NCI-H524 treated with DMSO at 0.1 percent for 48 hours (cell line): ENCODE measurements at places on chromosomes 16 and 17.

GRCh38 chr17:40551879-40552768, 13.1 kb downstream of the CCR7 start:
- no peak for DNase-seq

- DNase-seq, result no peak
These were observed 179.9 kb downstream of the SEC14L1 start for GRCh38 chr17:77320485-77321256.

GRCh38 chr17:82536512-82537201, 17.1 kb downstream of the FOXK2 start:
- DNase-seq, result no peak

- DNase-seq, result no peak
These were observed 2.0 kb downstream of the SOCS3 start for GRCh38 chr17:78357672-78358537.

GRCh38 chr16:75931043-75931442, 204.8 kb upstream of the CPHXL start:
- DNase-seq, result no peak

GRCh38 chr16:81547194-81547938, 102.8 kb downstream of the CMIP start:
- DNase-seq, result no peak

DNA sequence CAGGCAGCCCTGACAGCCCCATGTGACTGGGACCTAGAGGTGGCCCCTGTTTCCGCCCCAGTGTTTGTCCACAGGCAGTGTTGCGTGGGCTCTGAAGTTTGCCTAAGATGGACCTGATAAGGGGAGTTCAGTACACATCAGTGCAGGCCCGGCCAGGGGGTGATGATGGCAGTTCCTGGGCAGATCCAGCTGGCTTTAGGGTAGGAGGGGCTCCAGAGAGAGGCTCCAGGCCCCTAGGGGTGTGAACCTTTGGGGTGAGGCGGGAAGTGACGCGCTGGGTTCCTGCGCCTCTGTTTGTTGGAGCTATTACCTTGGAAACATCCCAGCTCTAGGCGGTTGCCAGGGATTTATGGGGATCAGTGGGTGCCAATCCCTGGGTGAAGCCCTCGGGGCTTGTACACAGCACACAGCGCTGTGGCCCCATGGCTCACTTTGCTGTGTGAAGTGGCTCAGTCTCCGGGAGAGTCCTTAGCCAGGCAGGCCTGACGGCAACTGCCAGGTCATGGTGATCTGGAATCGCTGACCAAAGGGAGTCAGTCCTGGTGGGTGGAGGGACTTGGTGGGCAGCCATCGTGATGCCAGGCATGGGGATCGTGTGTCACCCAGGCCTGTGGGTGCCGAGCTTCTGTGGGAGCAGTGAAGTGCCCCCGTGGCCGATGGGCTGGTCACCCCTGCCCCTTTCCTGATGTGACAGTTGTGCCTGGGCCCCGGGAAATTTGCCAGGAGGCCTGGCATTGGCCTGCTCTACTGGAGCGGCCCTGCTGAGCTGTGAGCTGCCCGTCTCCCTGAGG, 146.1 kb downstream of the SEC14L1 start:
- no peak for DNase-seq

- DNase-seq, result no peak
These were observed 202.3 kb upstream of the CIBAR2 start for GRCh38 chr16:85314512-85314971.

GRCh38 chr16:14041164-14041563, 30.0 kb upstream of the MRTFB start:
- no peak for DNase-seq

DNA sequence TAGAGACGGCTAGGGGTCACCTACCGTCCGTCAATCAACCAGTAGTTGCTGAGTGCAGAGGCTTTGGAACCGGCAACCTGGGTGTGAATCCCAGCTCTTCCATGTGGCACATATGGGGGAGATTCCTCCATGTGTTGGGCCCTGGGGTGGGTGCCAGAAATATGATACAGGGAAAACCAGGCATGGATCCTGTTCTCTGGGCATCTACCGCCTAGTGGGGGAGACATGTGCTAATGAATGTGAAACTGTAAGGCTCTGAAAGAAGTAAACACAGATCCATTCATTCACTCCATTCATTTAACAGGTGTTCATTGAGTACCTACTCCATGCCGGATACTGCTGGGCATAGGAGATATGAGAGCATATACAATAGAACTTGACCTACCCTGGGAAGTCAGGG, 39.5 kb upstream of the SDK2 start:
- DNase-seq, result no peak

DNA sequence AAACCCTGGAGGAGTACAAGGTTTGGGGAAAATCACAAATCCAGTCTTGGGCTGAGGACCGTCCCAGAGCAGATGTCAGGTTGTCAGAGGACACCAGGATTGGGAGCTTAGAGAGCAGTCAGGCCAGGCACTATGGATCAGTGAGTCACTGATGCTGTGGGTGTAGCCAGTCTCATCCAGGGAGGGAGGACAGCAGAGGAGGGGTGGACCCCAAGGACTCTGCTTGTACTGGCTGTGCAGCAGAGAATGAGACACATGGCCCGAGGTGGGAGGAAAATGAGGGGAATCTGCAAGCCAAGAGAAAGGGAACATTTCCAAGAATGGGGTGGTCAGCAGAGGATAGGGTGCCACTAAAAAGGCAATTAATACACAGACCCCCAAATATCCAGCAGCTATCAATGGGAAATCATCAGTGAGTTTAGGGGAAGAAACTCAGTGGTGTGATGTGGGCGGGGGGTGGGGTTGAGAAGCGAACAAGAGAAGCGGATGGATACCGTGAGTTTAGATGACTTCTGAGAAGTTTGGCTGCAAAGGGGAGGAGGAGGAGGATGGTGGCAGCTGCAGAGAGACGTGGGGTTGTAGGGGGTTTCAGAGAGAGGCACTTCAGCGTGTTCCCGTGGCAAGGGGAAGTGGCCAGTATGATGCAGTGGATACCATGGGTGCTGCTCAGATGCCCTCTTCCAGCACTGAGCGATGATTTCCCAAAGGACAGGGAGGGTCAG, 43.9 kb downstream of the ARHGAP27 start:
- DNase-seq, result no peak

- no peak for DNase-seq
These were observed 8.8 kb upstream of the SUMO2 start for GRCh38 chr17:75191584-75191983.

DNA sequence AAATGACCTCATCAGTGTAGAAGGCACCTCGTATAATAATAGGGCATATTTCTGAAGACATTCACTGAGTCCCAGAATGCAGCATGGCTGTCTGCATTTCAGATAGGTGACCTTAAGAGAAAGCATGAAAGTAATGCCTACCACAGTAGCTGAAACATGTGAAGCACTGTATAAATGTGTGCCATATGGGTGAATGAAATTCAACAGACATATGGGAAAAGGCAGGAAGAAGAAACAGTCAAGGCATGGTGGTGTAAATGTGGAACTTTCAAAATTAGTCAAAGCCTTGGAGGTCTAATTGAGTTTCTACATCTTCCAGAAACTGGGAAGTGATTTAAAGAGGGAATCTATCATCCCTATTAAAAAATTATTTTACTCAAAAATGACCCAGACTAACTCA, 698.2 kb upstream of the GOT2 start:
- DNase-seq, result no peak

DNA sequence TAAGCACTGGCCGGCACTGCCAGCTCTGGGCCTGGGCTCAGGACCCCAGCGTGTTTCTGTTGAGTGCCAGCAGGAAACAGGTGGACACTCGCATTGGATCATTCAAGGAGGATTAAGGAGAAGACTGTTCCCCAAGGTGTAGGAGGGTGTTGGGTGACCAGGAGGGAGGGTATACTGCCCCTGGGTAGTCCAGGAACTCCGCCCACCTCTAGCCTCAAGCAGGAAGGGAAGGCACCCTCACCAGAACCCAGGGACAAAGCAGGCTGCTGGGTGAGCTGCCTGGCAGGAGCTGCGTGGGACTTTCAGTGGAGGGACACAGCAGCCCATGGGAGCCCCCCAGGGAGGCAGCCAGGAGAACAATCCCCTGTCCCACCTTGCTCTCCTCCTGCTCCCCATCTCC, 7.7 kb upstream of the RAB37 start:
- no peak for DNase-seq

GRCh38 chr16:88478889-88479792, 26.1 kb downstream of the ZFPM1 start:
- no peak for DNase-seq

DNA sequence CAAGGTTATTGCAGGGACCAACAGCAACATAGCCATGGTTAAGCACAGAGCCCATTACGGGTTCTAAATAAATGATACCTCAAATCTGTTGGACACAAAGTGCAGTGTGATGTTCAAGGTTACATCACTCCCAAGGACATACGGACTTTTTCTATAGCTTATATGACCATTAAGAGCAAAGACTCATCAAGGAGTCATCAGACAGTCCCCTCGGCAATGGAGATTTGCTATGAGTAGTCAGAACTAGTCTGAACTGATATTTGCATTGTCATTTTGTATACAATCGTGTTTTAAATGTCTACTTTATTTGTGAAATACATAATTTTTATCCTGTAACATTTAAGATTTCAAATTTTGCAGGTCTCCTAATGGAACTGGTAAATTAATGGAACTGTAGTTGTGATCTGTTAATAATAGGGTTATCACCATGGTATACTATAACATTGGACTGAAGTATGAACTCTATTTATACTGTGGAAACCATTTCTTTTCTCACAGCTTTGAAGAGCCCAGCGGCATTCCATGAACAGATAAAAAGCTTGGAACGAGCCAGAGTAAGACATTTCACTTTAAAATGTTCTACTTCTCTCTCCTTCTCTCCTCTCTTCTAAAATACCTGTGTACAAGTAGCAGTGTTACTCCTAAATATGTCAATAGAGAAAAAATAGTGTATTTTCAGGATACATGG, 140.9 kb downstream of the MRTFB start:
- DNase-seq, result no peak

- no peak for DNase-seq
These were observed 468.6 kb upstream of the CCL2 start for GRCh38 chr17:33786478-33786877.

GRCh38 chr16:4623593-4623992, 1.0 kb upstream of the MGRN1 start:
- no peak for DNase-seq

DNA sequence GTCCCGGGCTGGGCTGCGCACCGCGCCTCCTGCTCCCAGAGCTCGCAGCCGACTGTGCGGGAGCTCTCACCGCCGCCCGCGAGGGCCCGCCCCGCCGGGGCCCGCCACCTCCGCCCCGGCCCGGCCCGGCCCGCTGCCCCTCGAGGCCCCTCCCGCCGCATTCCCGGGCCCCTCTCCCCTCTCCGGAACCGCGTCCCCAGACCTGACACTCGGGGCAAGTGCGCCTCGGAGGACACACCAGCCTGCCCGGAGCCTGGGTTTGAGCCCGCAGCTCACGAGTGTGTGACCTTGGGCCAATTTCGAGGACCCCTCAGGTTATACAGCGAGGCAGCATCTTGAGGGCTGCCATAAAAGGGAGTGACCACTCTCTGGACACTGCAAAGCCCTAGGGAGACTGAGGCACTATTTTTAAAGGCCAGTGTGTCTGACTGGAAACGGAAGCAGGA, 2.0 kb upstream of the GRIN2C start:
- DNase-seq, result no peak

DNA sequence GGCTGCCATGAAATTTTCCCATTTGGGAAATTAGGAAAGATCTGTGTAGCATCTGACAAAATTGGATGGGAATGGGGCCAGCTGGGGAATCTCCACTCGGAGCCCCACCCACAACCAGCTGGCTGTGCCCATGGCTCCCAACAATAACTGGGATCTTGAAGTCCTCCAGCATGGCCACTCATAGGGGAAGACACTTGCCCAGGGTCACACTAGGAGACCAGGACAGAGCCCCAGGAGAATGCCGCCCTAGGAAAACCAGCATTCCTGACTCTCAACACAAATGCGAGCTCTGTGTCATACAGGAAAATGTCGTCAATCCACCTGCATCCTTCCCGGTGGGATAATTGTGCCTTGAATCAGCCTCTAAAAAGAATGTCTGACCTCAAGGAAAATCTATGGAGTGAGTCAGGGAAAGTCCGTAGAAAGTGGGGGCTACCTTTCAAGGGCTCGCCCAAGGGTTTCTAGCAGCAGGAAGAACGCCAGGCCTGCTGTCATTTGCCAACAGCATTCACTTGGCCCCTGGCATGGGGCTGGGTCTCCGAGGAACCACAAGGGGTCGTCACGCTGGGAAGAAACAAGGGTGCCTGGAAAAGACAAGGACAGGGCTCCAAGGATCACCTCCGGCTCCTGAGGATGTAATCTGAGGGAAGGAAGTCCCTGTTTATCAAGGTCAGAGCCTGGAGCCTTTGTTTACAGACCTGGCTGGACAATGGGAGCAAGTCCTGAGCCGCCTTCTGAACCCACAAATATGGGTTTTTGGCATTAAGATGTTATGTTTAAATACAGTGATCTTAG, 15.9 kb downstream of the CDH5 start:
- no peak for DNase-seq

GRCh38 chr16:12546918-12547607, 256.6 kb downstream of the CPPED1 start:
- DNase-seq, result no peak

GRCh38 chr16:554640-555365, 5.4 kb upstream of the PRR35 start:
- no peak for DNase-seq

DNA sequence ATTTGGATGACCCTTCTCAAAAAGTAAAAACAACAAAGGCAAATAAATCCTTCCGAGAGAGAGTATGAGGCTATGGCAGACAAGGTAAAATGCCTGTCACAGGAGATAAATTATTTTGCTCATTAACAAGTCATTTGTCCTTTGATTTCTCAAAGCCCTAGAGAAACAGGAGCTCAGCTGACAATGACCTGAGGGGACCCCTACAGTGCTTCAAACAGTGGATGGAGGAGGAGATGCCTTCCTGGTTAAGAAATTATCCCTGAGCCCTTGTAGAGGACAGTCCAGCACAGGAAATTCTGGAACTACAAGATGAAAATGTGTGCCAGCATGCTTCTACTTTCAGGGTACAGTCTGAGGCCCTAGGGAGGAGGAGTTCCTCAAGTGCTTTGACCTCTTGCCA, 24.0 kb upstream of the RHBDL3 start:
- DNase-seq, result no peak

DNA sequence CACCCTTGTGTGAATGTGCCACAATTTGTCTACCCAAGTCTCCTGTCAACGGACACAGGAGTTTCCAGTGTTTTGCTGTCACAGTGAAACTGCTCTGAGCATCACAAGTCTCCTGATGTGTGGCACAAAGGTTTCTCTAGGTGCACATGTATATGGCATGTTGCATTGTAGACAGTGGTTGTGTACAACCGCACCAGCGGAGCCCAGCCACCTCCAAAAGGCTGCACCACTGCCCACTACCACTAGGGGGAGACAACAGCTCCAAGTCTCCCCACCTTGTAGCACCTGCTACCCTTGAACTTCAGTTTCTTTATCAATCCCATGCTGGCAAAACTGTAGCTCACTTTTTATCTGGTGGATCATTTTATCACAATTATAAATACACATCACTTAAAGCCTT, 95.5 kb upstream of the ZNF469 start:
- DNase-seq, result no peak

DNA sequence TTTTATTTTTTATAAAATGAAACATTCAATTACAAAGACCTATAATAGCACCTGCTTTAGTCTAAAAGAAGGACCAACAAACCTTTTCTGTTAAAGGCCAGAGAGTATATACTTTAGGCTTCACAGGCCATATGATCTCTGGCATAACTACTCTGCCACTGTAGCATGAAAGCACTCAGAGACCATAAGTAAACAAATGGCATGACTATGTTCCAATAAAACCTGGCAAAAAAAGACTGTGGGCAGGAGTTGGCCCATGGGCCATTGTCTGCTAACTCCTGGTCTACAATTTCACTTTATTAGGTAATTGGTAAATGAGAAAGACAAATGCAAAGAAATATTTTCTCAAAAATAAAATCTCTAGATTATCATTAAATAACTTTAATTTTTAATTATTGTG, 14.9 kb downstream of the CEP112 start:
- no peak for DNase-seq
